T-helper 22 cell (primary cell): ENCODE measurements at places on chromosomes 1 and 21.

DNA sequence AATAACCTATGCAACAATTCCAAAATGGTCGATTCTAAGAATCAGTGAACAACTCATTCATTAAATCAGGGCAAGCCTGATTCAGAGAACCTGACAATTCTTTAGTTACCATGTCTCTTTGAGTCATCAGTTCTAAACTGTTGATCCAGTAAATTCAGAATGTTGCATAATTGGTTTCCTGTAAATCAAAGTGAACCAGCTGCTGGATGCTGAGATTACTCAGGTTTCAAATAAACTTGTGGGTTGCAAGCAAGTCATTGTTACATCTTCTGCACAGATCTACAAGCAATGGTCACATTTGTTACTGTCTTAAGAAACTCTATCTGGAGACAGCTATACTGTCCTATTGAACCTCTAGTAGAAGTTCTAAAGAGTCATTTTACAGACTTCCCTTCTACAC lies 16.5 kb downstream of the PLA2G2D start:
- no peak for DNase-seq

- DNase-seq, result no peak
Measured at GRCh38 chr1:243345205-243345604, 89.4 kb downstream of the SDCCAG8 start.

DNA sequence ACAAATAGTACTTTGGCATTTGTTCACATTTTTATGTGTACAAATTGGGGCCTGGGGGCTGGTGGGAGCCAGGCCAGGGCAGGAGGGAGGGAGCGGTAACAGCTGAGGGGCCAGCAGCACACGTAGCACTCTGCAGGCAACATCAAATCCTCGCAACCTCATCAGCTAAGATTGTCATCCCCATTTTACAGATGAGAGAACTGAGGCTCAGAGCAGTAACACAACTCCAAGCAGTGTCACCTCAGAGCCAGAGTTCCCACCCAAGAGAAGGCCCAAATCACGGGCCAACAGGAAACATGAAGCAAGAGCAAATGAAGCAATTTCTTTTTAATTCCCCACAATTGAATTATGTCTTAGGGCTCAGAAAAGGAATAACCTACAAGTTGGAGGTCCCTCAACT lies 14.1 kb downstream of the IFFO2 start:
- DNase-seq, result no peak

- no peak for DNase-seq
Measured at GRCh38 chr1:239914751-239915231, 176.9 kb upstream of the FMN2 start.

GRCh38 chr21:39946199-39946598 lies 79.0 kb downstream of the PCP4 start:
- DNase-seq, result no peak

GRCh38 chr21:43318368-43318767 lies 108.6 kb downstream of the SIK1 start:
- DNase-seq, result no peak

GRCh38 chr21:46564391-46564790 lies 40.5 kb downstream of the S100B start:
- no peak for DNase-seq

- DNase-seq, result no peak
Measured at GRCh38 chr1:94090761-94091160, 30.2 kb downstream of the ABCA4 start.

DNA sequence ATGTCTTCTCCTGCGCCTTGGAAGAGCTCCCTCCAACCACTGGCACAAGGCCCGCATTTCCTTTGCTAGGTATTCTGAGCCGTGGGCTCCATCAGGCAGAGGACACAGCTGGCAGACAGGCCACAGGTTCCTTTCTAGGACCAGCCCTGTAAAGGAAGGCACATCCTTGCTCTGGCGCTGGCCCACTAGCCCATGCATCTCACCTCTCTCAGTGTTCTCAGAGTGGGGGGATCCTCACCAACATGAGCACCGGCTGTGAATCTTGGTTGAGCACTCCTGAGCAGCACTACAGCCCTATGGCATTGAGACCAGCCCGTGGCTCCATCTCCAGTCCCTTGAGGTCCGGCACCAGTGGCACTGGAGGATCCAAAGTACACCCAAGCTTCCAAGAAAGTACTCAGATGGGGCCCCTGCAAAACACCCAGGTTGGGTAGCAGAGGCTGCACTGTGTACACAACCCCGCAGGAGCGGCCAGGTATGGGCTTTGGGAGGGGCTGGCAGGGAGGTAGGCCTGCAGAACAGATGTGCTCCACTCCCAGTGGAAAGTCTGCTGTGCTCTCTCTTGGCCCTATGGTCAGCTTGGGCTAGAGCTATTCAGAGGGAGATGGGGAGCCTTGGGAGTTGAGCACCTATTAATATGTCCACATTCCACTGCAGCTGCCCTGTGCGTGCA lies 47.1 kb upstream of the PLPPR5 start:
- DNase-seq, result no peak

DNA sequence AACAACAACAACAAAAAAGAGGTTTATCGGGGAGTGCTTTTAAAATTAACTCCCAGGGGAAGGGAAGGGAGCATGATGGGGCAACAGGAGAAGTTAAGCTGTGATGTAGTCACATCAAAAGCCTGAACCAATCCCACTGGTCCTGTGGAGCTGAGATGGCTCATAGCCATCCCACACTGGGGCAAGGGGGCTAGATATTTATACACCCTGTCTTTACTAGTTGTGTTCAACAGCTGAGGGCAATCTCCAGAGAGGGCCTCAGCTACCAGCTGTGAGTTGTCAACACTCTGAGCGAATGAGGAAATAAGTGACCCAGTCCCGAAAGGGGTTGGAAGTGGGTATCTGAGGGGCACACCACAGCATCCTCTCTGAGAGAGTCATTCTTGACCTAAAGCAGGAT lies 31.0 kb upstream of the CREG1 start:
- DNase-seq, result no peak

GRCh38 chr1:221310180-221310579 lies 430.9 kb downstream of the HLX start:
- no peak for DNase-seq

DNA sequence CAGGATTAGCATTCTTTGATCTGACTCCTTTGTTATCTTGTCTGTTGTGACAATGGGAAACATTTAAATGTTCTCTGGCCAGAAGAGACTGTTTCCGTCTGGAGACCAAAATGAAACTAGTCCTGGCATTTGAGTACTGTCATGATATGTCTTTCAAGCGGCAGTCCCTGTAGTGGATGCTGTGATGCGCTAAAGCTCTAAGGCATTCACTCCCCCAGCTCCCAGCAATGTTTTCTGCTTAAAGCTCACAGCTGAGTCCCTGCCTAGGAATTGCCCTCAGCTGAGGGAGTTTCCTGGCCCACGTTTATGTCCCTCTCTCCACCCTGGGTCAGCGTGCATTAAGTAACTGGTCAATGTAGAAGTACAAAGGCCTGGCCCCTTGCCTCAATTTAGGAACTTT lies 109.4 kb downstream of the UCHL5 start:
- no peak for DNase-seq

DNA sequence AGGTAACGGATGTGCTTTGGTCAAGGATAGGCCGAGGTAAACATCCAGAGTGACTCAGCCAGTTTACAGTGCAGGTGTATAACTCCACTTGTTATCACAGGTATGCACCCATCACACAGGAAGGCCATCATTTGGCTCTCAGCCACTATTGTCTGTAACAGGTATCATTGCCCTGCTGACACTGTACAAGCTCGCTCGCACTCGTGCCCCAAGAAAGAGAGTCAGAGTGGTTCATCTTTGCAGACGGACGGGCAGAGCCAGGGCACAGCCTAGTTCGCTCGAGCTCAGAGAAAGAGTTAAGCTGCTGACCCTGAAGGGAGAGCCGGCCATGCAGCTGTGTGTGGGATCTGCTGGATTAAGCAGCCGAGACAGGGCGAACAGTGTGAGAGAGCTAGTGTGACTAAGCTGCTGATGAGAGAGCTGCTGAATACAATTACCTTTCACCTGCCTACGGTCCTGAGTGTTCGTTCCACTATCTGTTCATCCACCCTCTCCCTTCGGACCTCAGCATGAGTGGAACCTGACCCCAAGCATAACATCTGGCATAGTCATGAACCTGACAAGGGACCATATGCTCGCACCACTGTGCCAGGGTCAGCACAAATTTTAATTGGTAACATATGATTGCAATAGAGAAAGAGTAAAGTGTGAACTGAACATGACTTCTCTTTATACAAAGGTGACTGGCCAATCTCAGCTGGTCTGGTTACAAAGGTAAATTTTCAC lies 27.0 kb upstream of the LYPD8 start:
- DNase-seq, result no peak

- no peak for DNase-seq
Measured at GRCh38 chr1:179194068-179194537, 35.4 kb downstream of the ABL2 start.

DNA sequence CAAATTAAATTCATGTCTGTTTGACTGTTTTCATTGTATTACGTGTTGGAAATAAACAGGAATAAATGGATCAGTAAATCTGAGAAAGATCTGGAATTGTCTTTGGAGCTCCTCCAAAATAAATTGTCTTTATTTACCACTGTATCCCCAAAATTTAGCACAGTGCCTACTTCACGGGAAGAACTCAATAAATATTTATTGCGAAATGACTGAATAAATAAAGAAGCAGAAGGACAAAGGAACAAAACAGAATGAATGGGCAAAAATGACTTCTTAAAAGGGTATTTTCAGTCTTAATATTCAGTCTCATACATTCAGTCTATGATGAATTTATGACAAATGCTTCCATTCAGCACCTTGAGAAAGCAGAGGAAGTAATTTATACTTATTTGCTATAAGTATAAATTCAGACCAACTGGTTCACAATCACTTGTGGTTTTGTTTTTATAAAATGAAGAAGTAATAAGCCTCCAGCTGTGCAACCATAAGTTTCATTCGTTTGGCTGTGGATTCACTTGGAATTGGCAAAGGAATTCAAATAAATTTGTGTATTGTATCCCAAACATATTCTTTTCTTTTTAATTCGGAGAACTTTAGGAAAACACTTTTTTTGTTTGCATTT lies 19.2 kb upstream of the PRKAA2 start:
- no peak for DNase-seq

GRCh38 chr1:155209312-155209721 lies 822 bp downstream of the MTX1 start:
- DNase-seq, result no peak

GRCh38 chr1:220271706-220272046 lies 577 bp downstream of the RAB3GAP2 start:
- DNase-seq, result no peak

DNA sequence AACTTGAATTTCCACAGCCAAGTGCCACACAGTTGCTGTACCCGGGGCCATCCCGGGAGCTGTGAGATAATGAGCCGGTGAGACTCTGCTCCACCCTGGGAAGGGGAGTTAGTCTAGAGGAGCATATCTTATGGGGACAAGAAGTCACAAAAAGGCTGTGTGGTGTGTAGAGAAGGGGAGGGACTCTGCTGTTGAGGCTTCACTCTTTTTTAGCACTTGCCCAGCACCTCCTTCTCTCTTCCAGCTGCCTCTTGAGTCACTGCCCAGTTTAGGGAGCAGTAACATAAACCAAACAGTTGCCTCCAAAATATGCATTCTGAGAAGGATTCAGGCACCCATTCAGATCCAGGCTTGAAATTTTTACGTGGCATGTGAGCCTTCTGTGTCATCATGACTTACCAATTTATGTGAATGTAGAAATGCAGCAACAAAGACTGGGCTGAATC lies 744 bp upstream of the WDR26 start:
- no peak for DNase-seq

DNA sequence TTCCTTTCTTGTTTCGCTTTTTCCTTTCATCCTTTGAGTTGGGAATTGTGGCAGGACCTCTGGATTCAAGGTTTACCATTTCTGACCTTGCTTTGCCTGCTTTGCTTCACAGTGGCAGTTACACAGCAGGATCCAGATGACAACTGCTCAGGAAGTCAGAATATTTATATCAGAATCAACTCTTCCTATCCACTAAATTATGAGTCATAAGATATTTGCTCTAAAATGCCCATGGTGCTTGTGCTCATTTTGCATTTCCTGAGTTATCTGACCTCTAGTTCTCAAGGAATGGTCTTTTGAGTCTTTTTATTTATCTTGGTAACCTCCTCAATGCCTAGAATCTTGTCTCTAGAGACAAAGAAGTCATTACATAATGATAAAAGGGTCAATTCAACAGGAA lies 290.8 kb downstream of the LRRC7 start:
- no peak for DNase-seq

- no peak for DNase-seq
Measured at GRCh38 chr21:38359090-38359489, 102.3 kb downstream of the KCNJ15 start.

DNA sequence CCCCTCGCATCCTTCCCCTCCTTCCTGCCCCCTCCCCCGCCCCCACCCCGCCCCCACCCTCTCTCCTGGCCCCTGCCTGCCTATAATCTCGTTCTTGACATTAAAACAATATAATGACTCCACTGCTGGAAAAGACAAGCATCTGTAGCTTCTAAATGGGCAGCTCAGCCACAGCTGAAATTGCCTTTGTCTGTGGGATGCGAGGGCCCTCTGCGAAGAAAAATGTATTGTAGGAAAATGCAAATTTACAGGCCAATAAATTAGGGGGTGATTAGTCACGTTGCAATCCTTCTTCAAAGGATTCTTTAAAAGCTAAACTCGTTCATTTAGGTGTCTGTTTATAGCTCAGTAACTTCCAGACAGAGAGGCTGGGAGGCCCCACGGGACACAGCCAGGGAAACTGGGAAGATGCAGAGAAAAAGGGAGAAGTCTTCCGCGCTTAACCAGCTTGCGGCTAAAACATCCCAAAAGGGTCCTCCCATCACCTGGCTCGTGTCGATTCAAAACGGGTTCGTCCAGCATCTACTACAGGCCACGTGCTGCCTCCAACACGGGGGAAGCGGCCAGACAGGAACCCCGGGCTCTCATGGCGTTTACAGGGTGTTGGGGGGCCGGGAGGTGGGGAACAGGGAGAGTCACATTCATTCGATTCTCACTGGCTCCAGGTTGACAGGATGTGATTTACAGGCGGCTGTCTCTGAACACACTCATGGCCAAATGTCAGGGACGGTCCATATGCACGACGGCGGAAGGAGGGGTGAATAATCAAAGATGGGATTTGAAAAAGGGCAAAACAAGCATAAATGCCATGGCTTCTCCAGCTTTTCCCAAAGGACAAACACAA lies 100.5 kb upstream of the ZBTB40 start:
- DNase-seq, result no peak

GRCh38 chr1:152577168-152577567 lies 3.1 kb downstream of the LCE3D start:
- DNase-seq, result no peak

DNA sequence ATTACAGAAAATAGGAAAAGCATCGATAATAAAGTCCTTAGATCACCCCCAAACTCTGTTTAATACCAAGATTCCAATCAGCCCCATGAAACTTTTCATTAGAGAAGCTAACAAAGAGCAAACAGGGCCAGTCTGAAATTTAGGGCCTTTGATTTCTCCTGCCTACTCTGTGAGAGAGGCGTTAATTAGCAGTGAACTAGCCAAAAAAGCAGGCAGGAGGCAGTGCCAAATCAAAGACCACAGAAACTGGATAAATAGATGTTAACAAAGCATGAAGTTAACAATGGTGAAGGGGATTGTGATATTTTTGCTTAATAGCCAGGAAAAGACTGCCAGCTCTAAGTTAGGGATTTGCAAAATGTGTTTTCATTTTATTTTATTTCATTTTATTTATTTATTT lies 11.2 kb downstream of the TAF5L start:
- DNase-seq, result no peak
